ENCODE measurements at places on chromosomes 6 and 20.

DNA sequence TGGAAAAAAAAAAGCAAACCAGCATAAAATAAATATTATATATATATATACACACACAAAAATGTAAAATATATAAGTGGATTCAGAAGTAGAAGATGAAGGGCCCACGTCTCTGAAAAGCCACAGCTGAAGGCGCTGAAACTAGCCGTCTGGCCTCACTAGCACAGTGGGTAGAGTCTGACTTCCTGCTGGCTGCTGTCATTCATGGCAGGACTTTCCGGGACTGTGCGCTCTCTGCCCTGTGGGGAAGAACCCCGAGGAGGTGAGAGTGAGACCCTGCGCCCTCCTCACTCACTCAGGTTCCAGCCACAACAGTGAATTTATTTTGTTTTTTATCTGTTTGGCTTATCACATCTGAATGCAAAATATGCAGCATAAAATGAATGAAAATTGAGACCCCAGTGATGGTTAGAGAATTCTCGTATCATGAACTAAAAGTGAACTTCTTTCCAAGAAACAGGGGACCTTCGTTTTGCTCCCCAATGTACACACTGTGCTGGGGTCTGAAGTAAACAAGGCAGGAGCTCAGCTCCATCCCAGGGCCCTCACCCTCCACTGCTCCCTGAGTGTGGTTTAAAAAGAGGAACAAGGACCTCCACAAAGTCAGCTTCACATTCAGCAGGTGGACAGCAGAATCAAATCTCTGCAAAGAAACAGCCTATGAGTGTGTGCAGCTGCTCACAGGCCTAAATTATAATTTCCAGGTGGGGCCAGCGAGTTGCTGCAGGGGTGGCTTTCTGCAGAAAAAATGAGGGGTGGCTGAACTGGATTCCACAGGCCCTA is 1.3 kb upstream of the RAMACL start:
- DNase-seq: no peak

DNA sequence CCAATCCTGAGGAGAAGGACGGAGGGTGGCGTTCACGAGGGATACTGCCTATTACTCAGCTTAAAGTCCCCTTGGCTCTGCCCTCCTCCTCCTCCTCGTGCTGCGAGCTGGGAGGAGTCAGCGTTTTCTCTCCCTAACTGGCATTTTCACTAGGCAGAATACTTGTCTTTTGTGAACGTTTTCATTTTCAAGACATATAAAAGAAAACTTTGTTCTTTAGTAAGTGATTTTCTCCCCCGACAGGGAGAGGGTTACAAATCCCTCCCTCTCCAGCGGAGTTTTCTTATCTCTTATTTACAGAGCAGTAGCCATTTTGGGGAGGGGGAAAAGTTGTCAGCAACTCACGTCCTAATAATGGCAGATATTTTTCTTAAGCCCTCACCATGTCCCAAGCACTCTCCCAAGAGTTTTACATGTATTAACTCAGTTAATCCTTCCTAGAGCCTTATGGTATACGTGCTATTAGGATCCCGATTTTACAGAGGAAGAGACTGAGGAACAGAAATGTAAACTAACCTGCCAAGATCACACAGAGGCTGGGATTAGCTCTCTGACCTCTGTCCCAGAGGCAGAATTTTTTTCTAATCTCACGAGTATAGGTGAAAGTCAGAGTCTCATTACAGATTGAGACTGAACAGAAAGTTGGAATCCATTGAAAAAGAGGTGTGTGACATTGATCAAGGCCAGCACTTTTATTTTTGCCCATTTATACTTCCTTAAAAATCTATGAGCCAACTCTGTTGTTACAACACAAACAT is 30.0 kb upstream of the ZNF217 start:
- DNase-seq: no peak

GRCh38 chr6:25010902-25011625 is 75.3 kb upstream of the RIPOR2 start:
- DNase-seq: no peak

DNA sequence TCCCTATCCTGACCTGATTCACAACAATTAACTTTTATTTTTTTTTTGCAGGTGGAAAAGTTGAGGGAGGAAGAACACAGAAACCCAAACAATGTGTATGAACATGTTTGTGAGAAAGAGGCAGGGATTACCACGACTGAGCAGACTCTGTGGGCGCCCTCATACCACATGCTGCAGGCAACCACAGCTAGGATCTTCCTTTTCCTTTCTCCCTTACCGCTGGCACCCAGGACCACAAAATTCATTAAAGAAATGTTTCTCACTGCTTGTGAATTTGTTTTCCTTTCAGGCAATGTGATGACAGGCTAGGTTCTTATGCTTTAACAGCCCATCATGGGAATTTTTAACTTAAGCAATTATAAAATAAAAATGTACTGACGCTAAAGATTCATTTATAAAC is 287.1 kb downstream of the GMDS start:
- DNase-seq: no peak

GRCh38 chr6:160881148-160881808 is 110.3 kb upstream of the MAP3K4 start:
- no peak for DNase-seq

GRCh38 chr6:2232445-2232844 is 13.0 kb downstream of the GMDS start:
- DNase-seq: no peak

DNA sequence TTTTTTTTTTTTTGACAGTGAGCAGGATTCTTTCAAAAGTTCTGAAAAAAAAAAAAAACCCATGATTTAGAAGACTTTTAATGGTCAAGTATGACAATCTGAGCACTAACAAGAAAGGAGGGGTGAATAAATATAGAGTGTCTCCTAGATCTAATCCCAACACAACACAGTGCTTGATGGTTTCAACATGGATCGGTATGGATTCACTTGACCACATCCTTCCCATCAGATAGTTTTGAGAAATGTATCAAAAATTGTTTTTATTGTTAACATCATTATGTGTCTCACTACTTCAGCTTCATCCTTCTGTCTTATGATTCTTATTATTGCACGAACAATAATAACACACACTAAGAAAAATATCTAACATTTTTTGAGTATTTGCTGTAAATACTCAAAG is 21.0 kb downstream of the KIF13A start:
- DNase-seq: no peak

DNA sequence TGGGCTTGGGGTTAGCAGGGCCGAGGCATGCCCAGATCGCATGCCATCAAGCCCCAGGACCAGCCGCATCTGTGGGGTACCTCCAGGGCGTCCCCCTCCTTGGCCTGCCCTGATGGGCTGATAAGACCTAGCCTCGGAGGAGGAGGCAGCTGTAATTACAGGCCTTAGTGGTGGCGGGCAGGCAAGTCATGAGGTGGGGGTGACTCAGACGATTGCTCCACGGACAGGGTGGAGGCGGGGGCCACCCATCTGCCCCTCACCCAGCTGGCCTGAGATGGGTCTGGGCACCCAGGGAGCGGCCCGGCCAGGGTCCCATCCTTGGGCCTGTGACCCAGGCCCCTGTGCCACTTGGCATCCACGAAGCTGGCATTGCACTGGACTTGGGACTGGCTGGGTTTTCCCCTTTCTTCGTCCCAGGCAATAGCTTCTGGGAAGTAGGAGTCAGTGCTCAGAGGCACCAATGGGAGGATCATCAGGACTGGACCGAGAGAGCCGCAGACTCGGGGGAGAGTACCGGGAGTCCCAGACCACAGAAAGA is 57.5 kb downstream of the CEBPB start:
- no peak for DNase-seq

GRCh38 chr20:38387953-38388352 is 41.7 kb downstream of the LBP start:
- DNase-seq: no peak

- no peak for DNase-seq
Observed at GRCh38 chr6:40932366-40932765, 106.7 kb downstream of the UNC5CL start.

DNA sequence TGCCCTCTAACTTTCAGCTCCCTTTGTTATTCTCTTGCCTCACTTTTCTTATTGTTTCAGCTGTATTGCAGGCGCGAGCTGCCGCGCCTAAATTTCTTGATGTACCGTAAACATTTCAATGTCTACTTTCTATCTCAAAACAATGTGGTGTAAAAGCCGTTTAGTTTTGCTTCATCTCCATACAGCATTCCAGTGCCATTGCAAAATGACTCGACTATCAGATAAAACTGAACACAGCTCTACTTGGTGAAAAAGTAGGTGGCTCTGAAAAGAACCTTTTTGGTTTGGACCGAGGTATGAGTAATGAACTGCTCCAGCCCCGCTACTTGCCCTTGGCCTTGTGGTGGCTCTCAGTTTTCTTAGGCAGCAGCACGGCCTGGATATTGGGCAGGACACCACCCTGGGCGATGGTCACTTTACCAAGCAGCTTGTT is 74.6 kb downstream of the OR2B2 start:
- no peak for DNase-seq

GRCh38 chr20:36234771-36235320 is 1.4 kb upstream of the AAR2 start:
- DNase-seq: no peak

DNA sequence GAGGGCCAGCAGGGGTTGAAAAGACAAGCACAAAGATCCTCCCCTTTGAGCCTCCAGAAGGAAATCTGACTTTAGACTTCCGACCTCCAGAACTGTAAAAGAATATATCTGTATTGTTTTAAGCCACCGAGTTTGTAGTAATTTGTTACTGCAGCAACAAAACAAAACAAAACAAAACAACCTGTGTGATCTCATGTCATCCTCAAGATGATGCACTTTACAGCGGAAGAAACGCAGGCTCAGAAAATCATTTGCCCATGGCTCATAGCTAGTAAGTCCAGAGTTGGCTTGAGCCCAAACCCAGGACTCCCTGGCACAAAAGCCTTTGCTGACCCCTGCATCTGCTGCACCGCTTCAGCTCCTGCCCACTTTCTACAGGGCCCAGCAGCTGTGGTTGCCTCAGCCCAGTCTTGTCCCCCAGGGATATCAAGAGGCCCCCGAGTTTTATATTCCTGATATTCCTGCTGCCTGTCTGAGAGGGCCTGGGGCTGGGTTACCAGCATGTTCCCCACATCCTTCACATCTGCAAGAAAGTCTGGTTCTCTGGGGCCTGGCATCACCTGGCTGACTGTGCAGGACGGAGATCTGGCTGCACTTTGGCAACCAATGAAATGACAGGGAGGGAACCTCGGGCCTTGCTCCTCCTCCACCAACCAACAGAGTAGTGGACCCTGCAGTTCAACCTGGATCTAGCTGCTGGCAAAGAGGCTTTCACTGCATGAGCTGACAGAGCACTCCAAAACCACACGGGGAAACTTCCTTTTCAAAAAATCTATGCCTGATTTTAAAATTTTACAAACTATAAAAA is 56.9 kb downstream of the JPH2 start:
- DNase-seq: no peak

GRCh38 chr20:36465109-36466080 is 75.9 kb upstream of the MYL9 start:
- peak; percentile 62 for DNase-seq

DNA sequence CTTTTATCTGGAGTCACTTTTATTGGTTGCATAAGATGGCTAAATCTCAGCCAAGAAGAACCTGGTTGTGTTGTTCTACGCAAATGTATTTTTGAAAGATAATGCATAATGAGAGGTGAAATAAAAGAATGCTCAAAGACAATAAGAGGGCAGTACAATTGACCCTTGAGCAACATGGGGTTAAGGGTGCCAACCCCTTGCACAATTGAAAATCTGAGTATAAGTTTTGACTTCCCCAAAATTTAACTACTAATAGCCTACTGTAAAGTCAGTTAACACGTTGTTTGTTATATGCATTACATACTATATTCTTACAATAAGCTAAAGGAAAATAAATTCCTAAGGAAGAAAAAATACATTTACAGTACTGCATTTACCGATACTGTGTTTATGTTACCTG is 5.9 kb downstream of the RNF146 start:
- DNase-seq: no peak

DNA sequence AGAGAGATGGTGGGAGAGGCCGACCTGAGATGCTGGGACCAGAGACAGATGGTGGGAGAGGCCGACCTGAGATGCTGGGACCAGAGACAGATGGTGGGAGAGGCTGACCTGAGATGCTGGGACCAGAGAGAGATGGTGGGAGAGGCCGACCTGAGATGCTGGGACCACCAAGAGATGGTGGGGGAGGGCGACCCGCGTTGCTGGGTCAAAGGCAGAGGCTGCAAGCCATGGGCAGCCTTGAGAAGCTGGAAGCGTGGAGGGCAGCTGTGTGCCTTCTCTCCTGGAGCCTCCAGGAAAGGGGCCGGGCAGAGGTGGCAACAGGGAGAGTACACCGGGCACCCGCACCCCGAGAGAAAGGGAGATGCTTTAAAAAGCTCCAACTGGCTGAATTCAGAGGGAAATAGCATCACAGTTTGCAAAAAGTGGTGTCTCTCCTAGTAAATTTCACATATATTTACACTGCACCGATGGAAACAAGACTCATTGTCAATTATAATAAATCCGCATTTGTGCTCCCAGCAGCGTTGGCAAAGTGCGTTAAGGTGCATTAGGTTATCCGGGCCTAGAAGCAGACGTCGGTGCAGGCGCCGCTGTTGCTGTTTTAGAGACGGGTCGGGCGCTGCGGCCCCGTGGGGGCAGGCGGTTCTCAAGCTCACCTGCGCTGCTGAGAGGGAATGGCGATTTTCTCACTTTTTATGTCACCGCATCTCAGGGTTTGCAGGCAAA is 132.4 kb downstream of the DLL1 start:
- DNase-seq: no peak

- no peak for DNase-seq
Observed at GRCh38 chr20:8787090-8787489, 281.8 kb upstream of the PLCB4 start.

GRCh38 chr6:22737331-22737730 is 168.0 kb downstream of the HDGFL1 start:
- DNase-seq: no peak

GRCh38 chr6:71490876-71491275 is 202.3 kb downstream of the OGFRL1 start:
- DNase-seq: no peak

DNA sequence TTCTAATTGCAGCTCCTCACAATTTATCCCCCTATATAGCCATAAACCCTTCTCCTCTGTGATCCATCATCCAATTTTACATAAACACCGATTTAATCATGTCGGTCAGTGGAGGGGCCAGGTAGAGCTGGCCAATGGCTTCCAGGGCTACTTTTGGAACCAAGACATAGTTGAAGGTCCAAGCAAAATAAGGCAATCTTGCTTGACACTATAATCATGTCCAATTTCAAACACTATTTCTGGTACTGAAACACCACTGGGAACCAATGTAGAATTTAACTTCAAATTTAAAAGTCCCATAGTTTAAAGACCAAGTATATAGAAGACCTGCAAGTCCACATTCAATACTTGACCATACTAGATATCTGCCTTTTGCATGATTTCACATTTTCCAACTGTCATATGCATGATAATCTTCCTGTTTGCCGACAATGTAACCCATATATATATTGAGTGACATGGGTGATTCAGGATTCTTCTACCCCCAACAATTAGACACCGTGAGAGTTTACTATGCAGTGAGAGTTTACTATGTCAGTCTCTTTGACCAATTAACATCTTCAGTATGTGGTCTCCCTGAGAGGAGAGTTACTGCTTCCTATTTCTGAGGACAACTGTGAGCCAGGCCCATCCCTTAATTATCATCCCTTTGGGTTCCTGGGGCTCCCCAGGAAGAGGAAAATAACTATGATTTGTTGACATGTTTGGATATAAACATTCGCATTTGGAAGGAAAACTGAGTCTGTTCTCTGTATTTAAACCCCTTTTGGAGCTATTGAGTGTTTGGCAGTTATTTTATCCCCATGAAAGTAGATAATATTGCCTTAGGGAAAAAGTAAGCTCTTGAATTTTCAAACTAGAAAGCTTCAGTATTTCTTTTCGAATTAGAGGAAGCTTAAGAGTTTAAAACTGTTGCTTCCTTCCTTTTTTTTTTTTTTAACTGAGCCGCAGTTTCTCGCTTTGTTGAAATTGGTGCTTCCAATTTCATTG is 31.8 kb downstream of the SAMD3 start:
- no peak for DNase-seq

GRCh38 chr6:16043171-16044135 is 85.4 kb upstream of the MYLIP start:
- DNase-seq: no peak

Measured in NCI-H2029 (cell line).